DMS153 (cell line): ENCODE measurements at places on chromosomes 6 and 20.

DNA sequence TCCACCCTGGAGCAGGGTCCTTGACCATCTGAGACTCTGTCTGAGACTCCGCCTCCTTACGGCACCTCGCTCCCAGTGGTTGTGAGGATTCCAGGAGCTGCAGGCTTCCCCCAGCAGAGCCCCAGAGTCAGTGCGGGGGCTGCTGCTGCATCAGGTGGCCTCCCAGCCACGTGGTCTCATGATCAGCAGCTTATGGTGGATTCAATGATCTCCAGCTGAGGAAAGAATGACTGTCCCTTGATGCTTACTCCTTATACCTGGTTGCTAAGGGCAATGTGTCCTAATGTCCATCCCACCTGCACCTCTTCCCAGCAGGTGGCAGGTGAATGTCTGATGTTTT is 40.0 kb downstream of the SLC22A1 start:
- DNase-seq = no peak

- no peak for DNase-seq
These were observed 174.5 kb upstream of the AFDN start for GRCh38 chr6:167652042-167652700.

- no peak for DNase-seq
These were observed 47.2 kb downstream of the SLC9A8 start for GRCh38 chr20:49859807-49860206.

DNA sequence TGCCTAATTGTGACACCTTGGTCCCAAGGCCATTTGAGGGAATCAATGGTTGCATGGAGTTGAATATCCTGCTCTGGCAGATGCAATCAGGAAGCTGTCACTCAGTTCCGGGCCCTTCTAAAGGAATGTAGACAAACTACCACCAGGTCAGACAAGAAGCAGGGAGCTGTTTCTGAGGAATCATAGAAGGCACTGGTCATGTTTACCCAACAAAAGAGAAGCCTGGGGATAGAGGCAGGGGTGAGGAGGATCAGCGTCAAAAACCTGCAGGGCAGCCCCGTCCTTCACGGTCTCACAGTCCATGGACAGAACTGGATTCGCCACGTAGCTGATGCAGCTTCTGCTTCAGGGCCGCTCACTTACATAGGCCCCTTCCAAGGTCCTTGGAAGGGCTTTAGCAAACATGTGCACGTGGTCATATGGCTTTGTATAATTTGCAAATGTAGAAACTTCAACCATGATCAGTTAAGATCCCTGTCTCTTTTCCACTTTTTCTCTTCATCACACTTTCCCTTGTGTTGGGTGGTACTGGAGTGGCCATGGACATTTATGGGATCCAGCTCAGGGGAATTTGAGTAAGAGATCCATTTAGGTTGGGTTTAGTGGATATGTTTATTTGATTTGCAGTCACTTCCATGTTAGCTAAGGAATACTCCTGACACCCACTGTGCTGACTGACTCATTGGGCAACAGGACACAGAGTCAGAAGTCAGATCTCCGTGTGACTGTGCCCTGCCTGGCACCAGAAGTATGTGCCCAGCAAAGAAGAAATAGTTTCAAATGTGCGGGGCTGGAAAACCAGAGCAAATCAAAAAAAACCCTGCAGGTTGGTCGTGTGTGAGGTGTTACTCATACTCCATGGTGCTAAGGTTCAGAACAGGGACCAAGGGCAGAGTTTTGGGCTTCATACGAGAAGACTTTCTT is 60.0 kb upstream of the ZFAND3 start:
- DNase-seq = no peak

DNA sequence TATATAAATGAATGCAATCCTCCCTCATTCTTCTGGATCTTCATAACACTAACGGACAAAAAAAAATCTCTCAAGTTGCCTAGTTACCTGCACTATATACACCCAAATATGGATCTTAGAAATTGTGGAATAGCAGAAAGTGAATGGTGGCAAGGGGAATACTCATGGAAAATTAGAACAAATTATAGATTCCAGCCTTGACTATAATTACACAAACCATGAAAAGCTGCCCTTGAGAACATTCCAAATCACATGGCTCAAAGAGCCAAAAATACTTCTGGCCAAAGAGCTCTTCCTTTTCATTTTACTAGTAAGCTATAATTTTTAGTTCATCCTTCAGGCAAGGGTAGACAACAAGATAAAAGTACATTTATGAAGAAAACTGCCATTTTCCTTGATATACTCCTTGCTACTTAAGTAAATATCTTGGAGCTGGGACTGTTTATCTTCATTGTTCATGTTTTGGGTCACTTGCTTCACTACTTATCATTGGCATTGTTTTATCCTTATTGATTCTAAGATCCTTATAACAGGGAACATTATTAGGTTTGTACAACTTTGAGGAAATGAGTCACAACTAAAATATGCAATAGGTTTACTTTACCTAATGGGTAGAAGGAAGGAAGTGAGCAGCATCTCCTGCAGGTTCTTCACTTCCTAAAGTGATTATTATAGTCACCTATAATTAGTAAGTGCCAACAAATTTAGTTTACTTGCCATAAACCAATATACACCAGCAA is 6.4 kb upstream of the MTRES1 start:
- DNase-seq = no peak

GRCh38 chr6:49549691-49550491 is 577 bp upstream of the C6orf141 start:
- DNase-seq = no peak

DNA sequence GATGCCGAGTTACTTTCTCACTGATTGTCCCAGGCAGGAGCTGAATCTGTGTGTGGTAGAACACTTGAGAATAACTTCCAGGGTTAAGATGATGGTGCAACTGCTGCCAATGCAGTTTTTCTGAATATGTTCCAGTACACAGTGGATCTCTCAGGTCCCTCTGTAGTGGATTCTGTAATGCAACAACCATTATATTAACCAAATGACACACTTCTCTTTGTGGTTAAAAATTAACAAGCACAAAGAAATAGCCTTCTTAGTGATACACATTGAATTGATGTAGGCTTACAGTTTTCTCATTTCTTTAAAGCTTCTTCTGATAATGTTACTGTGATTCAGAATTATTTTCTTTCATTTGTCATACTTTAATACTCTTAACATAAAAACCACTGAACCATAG is 383.8 kb downstream of the ADGRB3 start:
- no peak for DNase-seq

- no peak for DNase-seq
These were observed 11.1 kb downstream of the RRAGD start for GRCh38 chr6:89400912-89401399.
